ENCODE measurements at places on chromosomes 7 and 10.

- no peak for DNase-seq
These were observed 25.2 kb upstream of the ASL start for GRCh38 chr7:66050337-66050957.

- DNase-seq: peak; percentile 96
These were observed at the start of gene NDUFA5 for GRCh38 chr7:123557398-123558288. NDUFA5 (minus strand) TSS chr7:123557818; CDS start chr7:123557795, 23 bp downstream.

DNA sequence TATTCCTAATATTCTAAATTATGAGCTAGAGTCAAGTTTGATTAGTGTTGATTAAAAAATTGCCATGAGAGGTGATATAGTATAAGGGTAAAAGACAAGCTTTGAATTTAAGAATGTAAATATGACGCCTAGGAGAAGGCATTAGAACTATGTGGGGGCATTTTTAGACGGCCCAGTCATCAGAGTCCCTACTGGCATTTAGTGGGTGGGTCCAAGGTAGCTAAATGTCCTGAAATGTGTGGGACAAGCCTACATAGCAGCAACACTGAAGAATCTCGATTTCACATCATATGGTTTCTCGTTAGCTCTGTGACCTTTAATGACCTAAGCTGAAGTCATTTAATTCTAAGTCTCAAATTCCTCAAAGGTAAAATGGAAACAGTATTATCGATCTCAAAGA, 133.5 kb downstream of the SGMS1 start:
- DNase-seq: no peak

DNA sequence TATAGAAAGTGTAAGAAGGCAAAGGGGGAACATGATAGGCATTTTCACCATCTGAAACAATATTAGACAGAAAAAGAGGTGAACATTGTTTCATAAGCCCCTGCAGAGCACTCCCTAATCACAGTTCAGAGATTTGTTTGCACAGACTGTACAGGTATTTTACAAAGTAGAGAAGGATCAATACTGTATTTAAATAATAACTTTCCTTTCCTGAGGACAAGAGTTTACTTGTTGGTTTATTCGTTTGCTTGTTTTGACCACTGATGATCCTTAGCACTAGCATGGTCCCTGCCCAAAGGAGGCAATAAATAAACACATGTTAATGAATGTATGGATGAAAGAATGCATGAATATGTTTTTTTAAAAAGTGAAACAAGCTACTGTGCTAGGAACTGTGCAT, 690.1 kb upstream of the COBL start:
- DNase-seq: no peak

DNA sequence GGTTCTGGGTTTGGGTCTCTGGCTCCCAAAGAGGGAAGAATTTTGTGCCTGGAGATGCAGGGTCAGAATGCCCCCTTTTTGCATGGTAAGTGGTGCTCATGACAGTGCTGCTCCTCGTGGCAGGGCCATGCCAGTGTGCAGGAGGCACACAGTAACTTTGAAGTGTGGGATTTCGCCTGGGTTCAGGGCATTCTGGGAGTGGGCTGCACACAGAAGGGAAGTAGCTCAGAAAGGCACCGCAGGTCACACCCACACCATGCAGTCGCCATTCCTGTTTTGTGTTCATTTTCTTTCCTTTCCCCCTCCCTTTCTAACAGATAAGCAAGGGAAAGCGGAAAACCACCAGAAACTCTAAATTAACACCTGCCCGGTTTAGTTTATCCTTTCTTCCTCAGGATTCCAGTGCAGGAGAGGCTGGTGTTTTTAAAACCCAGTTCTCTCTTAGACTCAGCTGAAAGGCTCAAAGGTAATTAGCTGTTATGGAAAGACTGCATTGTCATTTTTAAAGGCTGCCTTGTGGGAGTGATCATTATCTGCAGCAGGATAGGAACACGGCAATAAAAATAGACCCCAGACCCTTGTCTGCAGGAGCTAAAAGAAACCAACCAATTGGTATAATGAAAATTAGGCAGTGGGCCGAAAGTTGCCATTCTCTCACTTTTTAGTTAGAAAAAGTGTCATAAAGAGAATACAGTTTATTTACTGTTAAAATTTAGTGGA, 50.2 kb downstream of the EEPD1 start:
- DNase-seq: no peak

DNA sequence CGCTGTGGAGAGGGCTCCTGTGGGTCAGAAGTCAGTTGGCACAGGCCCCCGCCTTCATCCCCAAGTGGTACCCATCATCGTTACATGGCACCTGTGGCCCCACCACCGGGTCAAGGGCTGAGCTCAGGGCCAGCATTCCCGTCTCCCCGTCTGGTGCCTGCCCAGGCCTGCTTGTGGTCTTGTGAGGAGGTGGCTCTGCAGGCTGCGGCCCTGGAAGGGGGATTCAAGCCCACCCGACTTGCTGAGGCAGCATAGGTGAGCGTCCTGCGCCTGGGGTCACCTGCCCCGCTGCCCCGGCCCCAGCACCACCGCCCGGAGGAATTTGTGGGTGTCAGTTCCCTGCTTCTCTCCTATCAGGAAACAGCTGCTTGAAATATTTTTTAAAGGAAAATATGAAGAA, 53.0 kb upstream of the EN2 start:
- no peak for DNase-seq

DNA sequence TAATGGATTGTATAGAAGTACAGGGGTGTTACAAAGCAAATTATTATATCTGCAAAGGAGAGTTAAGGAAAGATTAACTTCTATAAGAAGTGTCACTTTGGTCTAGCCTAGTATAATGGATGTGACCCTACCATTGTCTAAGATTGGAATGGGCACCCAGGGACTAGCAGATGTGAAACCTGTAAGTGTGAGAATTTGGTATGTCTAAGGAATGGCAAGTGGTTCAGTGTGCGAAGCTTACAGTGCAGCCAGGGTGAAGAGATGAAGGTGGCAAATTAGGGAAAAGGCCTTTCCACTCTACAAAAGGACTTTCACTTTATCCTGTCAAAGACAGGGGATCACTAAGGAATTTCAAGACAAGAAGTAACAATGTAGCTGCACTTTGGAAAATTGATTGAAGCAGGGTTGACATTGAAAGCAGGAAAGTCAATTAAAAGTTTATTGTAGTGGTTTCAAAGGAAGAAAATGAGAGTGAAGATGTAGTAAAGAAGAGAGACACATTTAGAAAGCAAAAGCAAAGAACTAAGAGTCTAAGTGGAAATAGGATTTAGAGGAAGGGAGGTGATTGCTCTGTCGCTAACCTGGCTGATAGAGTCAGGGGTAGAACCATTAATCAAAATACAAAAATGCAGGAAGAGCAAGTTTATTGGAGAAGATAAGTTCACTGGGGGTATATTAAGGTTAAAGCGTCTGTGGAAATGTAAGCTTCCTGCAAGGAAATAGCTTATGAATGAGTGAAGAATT, 47.4 kb downstream of the KCND2 start:
- no peak for DNase-seq

- no peak for DNase-seq
These were observed 980 bp downstream of the ADAM8 start for GRCh38 chr10:133275684-133276092.

DNA sequence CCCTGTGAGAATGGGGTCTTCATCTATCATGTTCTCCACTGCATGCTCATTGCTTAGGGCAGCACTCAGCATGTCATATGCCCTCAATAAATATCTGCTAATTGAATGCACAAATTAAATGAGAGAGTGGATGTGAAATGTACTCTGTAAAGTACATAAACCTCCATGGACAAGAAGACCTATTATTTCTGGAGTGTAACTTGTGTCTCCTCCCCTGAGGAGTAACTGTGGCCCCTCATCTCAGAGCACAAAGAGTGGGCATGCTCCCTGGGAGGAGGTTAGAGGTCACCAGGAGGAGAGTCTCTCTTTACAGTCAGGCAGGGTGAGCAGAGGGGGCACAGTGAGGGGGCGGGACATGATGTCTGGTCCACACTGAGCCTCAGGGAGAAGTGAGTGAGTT, 313.6 kb upstream of the PODXL start:
- no peak for DNase-seq

GRCh38 chr7:24545215-24545614, 28.0 kb upstream of the PALS2 start:
- DNase-seq: no peak

Data from T-helper 22 cell (primary cell).